ENCODE measurements at places on chromosomes 4 and X. TPM values are rescaled to one million over a fixed set of nuclear protein-coding genes. Genes with fewer than 3 reads are reported as not detected.

DNA sequence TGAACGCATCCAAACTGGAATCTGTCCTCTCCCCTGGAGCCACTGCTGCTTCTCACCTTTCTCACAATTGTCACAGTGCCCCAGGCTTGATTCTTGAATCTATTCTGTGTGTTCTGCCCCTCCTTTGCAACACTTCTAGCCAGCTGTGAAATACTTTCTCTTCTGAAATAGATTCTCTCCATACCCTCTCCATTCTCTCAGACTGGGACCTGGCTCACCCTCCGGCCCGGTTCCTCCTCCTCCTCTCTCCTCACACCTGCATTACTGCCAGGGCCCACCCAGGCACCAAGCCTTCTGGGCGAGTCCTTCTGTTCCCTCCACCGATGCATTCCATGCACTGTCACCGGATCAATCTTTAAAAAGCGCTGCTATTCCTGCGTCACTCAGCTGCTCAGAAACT is 336.1 kb downstream of the UNC5C start:
- no peak for DNase-seq

DNA sequence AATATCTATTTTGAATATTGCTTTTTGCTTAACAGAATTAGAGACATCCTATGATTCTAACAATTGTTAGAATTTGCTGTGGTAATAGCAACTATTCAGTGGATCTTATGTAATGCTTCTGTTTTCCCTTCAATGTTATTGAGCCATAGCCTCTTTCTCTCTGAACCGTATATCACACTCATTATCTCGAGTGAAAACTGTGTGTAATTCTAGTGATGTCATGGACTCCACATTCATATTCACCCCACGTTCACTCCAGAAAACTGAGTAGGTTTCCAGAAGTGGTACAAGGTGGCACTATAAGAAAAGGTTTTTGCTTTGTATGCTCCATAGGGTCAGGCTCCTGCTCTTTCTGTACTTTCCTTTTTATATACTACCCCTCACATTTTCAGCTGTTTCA is 534.3 kb upstream of the PABPC4L start:
- DNase-seq: no peak

- DNase-seq: no peak
Measured at GRCh38 chrX:12985331-12985730, 10.4 kb downstream of the TMSB4X start.

- DNase-seq: no peak
Measured at GRCh38 chr4:183071222-183071621, 27.8 kb upstream of the WWC2 start.

DNA sequence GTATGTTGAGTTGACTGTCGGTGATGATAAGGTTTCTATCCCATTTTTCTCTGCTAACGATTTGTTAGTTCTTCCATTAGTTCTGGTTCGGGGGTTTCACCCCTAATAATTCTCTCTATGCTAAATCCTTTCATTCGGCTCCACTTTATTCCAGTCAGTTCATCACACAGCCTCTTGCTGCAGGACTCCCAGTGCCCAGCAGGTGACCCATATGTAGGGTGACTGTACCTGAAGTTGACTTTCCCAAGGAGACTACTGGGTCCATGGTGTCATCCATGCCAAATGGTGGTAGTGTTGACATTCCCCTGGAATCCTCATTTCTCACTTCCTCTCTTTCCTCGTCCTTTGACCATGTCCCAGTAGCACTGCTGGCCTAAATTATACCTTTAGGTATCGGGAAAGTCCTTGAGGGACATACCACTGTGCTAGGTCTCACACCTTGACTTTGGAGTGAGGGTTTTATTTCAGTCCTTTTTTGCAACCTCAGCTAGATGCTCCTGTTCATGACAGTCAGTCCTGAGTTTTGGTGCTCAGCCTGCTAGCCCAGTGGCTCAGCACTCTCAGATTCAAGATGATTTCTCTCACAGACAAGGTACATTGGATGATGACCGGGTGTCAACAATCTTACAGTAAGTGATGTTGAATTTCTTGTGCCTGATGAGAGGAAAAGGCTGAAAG is 105.1 kb upstream of the ARHGAP24 start:
- DNase-seq: no peak

GRCh38 chr4:78552389-78553042 is 946 bp downstream of the ANXA3 start:
- DNase-seq: no peak

DNA sequence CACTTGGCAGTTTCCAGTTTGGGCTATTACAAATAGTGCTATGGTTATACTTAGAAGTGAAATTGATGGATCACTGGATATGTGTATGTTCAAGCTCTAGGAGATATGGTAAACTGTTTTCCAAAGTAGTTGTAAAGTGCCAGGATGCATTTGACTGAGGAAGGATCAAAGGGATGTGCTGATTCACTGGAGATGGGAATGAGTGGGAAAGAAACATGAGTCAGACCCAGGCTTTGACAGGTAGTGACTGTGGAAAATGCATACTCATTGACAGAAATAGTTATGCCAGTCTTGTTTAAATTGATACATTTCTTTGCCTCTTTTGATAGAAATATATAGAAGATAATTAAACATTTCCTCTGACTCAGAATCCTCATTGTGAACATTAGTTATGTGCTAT is 77.9 kb downstream of the CEP135 start:
- DNase-seq: no peak

GRCh38 chr4:86221002-86221401 is 138.9 kb downstream of the MAPK10 start:
- DNase-seq: no peak

DNA sequence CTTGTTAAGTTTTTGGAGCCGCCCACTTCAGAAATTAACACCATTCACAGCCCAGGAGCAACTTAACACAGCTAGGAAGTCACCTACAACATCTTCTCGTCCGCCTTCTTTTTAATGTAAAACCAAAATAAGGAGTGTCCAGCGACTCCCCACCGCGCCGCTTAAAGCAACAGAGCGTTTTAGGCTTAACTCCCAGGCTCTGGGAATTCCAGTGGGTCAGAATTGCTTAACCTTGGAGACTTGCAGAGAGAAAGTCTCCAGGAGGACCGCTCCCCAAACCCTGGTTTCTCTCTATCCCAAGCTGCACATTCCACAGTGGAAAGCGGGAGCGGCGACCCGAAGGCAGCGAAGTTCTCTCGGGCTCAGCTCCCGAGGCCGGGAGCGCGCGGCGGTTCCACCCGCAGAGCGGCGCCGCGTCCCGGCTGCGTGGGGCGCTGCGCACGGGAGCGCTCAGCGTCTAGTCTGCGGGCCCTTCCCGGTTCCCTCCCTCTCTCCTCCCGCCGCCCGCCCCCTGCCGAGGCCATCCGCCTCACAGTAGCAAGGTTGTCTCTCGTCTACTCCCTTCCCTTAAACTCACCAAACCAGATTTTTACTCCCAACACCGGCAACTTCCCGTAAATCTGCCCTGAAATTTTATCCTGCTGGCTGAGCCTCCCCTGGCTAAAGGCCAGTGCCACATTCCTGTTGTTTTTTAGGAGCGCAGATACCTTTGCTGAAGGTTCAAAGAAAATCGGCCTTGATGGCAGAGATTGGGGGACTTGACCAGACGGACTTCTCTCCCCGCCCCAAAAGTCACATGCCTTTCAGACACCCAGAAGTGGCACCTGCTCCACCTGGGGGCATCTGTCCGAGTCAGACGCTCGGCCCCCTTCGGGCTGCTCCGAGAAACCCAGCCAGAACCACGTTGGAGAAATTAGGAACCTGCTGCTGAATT is at the start of gene RBM47:
Gene RBM47, minus strand, starts transcription at position 464 of the 934 bp plus-strand sequence. CDS start 190,971 bp downstream, outside the sequence.
- DNase-seq: peak; percentile 94

GRCh38 chrX:19715711-19716638 is 171.4 kb downstream of the SH3KBP1 start:
- DNase-seq: no peak

GRCh38 chr4:54780149-54780495 is 122.4 kb downstream of the KIT start:
- no peak for DNase-seq

- DNase-seq: no peak
Measured at GRCh38 chr4:92522356-92522755, 218.6 kb downstream of the GRID2 start.

GRCh38 chr4:157225096-157225495 is 4.6 kb downstream of the GRIA2 start:
- DNase-seq: no peak

DNA sequence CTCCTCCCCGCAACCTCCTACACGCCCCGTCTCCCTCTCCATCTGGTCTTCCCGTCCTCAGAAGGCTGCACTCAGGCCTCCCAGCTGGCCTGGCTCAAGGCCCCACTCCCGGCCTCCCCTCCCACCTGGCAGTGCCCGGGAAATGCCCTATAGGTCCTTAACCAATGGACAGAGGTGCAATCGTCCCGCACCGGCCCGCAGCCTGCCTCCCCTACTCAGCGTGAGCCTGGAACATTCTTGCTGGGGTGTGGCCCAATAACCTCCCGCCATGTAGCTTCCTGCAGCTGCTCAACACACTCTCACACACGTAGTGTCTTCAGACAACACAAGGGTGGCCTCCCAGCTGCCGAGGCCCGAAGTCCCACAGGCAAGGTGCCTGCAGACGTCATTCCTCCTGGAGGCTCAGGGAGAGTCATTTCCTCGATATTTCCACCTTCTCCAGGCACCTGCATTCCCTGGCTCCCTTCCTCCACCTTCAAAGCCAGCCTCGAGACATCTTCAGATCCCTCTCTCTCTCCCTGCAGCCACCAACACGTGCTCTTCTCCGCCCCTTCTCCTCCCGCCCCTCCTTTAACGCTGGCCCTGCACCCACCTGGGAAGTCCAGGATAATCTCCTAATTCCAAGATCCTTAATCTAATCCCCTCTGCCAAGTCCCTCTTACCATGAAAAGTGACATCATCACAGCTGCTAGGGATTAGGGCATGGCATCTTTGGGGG is 56.2 kb downstream of the ADRA2C start:
- no peak for DNase-seq

- DNase-seq: no peak
Measured at GRCh38 chrX:125170459-125170858, 149.2 kb upstream of the TEX13C start.

DNA sequence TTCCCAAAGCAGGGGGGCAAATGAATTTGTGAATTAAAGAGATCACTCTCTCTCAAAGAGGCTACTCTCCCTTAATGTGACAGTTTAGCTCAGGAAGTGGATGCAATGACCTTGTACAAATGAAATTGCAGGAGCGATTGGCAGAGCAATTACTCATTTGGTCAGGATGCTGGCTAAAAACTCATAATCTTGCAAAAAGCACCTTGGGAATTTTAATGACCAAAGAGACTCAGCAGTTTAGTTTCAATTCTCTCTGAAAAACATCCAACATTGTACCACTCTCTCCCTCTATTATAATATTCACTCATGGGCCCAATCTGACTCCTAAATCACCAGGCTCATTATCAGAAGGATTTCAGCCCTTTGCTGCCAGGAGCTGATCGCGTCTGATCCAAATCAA is 26.1 kb downstream of the PDGFC start:
- no peak for DNase-seq

DNA sequence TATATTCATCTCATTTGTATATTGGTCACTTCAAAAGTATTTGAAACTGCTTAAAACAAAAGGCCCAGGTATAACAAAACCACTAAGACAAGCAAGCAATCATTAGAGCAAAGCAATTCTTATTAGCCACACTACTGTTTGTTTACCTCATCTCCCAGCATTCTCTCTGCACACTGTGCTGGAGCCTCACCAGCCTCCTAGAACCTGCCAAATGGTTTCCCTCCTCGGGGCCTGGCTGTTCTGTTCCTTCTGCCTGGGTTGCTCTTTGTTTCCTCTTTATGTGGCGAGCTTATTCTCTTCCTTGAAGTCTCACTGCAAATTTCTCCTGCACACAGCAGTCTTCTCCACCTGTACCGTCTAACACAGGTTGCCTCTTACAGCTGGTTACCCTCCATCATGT is 67.5 kb upstream of the MND1 start:
- DNase-seq: no peak

- no peak for DNase-seq
Measured at GRCh38 chr4:55069248-55069647, 56.1 kb downstream of the KDR start.

DNA sequence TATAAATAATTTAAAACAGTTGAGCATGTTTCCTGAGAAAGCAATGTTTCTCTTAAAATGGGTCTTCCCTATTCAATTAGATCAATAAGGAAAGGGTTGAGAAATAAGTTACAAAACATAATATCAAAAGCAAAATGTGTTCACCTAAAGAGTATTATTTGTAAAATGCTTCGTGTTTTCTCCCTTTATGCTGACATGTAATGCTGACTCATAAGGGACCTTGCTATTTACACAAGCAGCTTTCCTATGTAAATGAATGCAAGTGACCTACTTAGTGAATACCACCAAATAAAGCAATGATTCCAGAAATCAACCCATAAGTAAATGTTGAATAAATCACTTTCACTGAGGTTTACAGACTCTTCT is 91.5 kb downstream of the ELOVL6 start:
- no peak for DNase-seq

GRCh38 chr4:172683021-172683420 is 485.6 kb upstream of the GALNT7 start:
- DNase-seq: no peak

DNA sequence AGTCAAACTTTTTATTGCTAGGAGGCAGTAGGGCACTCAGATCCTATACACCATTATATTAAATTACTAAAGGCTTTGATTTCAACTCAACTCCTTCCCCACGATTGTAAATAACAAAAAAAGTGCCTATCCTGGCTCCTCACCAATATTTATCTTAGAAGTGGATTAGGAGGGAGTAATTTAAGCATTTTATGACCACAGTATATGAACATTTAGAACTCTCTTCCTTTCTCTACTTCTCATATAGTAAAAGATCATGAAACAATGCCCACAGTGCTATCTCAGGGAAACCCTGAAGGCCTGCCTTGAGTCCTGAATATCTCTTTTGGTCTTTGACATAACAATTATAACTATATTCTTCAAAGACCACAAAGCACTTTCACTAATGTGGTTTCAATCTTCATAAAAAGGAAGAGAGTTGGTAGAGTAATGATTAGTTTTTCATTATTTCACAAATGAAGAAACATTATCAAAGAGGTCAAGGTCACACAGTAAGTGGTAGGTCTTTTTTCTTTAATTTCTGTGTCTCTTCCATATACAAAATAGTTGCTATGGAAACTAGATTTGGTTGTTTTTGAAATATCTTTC is 29.1 kb upstream of the ADH1C start:
- no peak for DNase-seq

GRCh38 chrX:155864655-155865054 is 16.5 kb upstream of the VAMP7 start:
- DNase-seq: no peak

DNA sequence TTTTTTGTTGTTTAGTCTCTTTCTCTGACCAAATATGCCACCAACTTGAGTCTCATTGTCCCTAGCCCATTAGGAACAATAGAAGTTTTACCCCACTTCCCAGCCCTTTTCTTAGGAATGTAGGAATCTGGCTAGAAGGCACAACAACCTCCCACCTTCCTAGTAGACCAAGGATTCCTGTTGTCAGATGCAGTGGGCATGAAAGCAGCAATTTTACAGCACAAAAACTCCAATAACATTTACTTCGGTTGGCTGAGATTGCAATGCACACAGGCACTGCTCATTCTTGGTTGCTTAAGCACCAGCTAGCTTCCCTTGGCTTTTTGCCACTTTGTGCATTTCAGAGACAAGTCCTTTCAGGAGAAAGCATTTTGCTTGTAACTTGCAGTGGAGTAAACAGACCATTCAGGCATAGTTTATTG is 312.8 kb downstream of the TENM3 start:
- peak; percentile 16 for DNase-seq

SLC4A4 gene
- total RNA-seq: 0.49 TPM

ELK1 gene
- total RNA-seq: 28.4 TPM

H2BW2 gene
- not detected for total RNA-seq

ADGRG4 gene
- not detected for total RNA-seq

RHOXF1 gene
- total RNA-seq: 5.5 TPM

G6PD gene
- 39.7 TPM for total RNA-seq

PNMA3 gene
- 0.36 TPM for total RNA-seq

PPEF2 gene
- total RNA-seq: not detected

AMBN gene
- not detected for total RNA-seq

PNCK gene
- total RNA-seq: 6.7 TPM

ITM2A gene
- 19.8 TPM for total RNA-seq

TMEM271 gene
- 3.0 TPM for total RNA-seq
